NCI-H1105 (cell line): ENCODE measurements at places on chromosomes 5 and 9.

DNA sequence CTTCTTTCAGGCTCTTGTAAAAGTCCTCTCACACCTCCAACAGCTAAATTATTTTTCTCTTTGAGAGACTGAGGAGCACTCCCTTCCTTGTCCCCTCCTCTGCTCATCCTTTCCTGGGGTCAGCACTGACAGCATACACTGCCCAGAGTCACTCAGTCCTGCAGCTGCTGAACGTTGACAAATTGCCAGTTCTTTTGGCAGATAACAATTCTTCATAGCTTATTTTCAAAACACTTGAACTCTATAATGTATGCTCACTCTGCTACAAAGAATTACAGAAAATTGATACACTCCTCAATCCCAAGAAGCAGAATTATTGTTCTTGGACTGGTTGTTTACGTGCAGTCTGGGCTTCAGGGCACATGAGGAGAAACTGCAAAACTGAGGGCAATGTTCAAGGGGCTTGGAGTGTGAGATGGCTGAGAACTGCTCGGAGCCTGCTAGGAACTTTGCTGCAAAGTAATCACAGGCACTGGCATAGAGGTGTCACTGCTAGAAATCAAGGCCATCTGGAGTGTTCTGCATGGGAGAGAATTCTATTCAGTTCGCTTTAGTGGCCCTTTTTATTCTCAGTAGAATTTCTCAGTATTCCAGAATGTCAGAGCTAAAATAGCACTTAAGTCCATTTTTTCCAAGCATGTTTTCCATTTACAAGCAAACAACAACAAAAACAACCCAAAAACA lies 96.4 kb upstream of the SPOCK1 start:
- DNase-seq = peak; percentile 30

- no peak for DNase-seq
Observed at GRCh38 chr9:135040892-135041291, 46.6 kb upstream of the OLFM1 start.

GRCh38 chr9:7369384-7369821 lies 430.2 kb downstream of the DMAC1 start:
- no peak for DNase-seq

DNA sequence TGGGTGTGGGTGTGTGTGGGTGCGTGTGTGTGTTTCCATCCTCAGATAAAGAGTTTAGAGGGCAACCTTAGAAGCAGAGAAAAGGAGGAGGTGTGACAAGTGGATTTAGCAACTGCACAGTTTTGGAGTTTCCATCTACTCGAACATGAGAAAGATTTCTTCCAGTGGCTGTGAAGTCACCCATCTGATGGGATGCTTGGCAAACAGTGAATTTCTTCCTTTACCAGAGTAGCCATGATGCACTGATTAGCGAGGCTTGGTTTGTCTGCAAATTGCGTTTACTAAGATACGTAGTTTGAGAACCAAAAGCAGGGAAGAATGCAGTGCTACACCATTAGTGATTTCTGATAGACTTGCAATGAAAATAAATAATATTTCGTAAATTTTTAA lies 791 bp upstream of the STARD4 start:
- DNase-seq = no peak

GRCh38 chr5:125928663-125929062 lies 494.5 kb upstream of the GRAMD2B start:
- DNase-seq = no peak

- DNase-seq = no peak
Observed at GRCh38 chr9:93301911-93302541, 118.1 kb downstream of the WNK2 start.

DNA sequence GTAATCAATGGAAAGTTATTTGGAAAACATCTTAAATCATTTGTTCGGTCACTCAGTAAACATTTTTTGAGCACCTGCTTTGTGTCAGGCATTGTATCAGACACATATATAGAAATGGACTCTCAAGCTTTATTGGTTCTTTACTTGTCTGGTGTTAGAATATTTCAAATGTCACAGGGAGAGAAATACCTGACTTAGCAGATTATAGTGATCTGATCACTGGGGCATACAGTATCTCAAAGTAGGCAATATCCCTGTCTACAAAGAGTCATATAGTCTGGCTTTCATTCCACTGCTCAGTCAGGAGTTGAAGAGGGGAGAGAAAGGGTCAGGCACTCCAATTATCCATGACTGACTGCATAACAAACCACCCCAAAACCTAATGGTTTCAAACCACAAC lies 30.2 kb downstream of the ENTREP1 start:
- no peak for DNase-seq

DNA sequence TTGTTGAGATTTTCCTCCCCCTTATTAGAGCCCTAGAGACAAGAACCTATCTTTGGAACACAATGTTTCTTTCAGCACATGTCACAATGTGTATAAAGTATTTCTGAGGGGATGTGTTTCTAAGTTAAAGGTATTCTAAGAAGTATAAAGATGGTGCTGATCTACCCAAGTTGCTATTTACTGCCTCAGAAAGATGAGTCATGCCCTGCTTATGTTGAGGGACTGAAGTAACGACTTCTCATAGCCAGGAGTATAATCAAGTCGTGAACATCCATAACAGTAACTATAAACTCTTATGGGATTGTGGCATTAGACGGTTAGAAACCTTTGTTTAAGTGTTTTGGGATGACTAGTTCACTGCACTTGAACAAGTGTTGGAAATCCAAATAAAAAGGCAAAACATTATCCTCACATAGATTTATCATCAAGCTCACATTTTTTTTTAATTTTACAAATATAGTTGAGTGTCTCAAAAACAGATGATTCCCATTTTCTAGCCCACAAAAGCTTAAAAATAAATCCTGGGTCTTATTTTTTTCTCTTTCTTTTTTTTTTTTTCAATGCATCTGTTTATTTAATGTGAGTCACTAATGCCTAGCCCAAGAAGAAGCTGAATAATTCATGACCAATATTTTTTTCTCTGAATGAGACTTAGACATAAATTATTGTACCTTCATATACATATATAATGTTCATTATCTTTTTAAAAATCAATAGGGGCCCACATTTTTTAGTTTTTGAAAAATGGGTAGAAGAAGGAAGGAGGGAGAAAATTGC lies 12.2 kb upstream of the TMEM252 start:
- no peak for DNase-seq

DNA sequence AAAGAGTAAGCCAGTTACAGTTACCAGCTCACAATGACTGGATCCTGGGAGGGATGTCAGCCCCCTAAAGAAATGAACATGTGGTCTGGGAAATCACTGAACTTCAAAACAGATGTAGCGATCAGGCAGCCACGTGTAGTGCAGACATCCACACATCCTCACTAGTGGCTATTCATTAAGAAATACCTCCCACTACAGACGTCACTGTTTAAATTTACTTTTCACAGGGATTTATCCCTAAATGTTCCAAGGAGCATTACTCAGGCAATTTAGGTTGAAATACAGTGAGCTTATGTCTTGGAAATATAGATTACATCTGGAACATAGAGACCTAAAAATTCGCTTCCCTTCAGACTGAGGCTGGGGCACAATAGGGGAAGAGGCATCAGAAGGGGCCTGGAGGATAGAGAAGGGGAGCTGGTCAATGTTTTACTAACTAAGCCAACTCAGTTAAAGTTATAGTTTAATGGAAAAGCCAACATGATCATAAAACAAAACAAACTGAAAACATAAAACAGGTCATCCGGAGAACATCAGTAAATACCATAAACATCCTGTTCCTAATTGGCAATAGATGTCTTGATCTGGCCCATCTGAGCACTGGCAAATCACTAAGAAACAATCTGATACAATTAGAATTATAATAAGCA lies 92.3 kb downstream of the FANCC start:
- no peak for DNase-seq

- DNase-seq = no peak
Observed at GRCh38 chr5:176723440-176723839, 76.2 kb downstream of the TSPAN17 start.

- DNase-seq = no peak
Observed at GRCh38 chr5:8227112-8227511, 358.2 kb downstream of the MTRR start.

DNA sequence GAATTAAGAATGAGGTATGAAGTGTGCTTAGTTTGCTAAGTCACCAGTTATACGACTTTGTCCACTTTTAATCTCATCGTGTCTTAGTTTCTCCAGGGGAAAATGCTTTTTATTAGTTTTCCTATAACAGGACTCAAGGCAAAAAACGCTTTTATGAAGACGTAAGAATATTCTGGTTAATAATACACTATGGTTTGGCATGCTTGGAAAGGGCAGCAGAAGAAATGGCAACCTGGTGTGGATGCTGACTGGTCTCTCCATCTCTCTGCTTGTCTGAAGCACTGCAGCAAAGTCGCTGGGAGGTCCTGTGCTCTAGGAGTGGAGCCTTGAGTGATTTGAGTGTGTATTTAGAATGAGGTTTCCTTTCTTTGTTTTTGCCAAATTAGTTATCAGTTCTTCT lies 78.8 kb downstream of the ZSWIM6 start:
- DNase-seq = no peak

DNA sequence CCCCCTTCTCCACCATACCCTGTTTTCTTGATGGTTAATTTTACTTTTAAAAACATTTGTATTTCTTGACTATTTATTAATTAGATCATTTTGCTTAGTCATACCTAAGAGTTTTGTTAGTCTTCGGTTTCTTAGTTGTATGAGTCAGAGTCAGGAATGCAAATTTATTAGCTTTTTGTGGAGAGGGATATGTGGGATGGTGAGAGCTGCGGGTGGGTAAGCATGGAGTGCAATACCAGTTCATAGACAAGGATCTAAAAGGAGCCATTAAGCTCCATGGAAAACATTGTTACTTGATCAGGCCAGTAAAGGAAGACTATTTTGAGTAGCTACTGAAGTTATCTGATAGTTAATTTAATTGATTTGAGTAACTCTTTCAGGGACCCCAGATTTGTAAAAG lies 77.5 kb downstream of the ZSWIM6 start:
- DNase-seq = no peak

GRCh38 chr5:856531-857425 lies 6.0 kb upstream of the ZDHHC11 start:
- no peak for DNase-seq

DNA sequence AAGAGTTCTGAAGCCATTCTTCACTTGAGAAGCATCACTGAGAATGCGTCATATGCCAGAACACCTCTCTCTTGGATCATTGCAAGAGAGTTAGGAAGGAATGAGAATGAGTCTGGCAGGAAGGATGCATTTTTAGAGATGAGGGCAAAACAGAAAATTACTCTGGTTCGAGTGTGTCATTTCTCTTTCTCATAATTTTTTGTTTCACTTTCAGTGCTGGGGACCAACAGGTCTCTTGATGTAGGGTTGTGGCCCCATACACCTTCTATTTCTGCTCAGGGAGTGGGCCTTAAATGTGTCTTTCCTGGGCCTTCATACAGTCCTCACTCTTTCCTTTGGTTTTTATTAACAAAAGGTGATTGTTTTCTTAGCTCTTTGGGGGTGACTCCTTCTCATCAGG lies 302.4 kb downstream of the NR3C1 start:
- no peak for DNase-seq

GRCh38 chr9:137317021-137317717 lies 15.1 kb upstream of the NRARP start:
- DNase-seq = no peak

DNA sequence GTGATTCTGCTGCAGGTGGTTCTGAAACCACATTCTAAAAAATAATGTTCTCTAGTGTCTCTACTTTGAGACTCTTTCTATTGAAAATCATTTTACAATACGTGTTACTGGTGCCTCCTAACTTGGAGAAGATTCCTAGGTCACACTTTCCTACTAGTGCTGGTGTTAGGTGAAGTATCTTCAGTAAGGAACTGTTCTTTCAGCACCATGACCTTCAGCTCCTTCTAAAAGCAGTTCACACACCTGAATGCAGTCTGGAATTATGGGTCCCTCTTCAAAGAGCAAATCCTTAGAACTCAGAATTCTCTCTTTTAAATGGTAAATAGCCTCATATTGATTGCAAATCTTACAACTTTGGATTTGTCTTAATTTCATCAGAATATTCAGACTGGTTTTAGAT lies 10.6 kb upstream of the DPYSL3 start:
- DNase-seq = no peak

DNA sequence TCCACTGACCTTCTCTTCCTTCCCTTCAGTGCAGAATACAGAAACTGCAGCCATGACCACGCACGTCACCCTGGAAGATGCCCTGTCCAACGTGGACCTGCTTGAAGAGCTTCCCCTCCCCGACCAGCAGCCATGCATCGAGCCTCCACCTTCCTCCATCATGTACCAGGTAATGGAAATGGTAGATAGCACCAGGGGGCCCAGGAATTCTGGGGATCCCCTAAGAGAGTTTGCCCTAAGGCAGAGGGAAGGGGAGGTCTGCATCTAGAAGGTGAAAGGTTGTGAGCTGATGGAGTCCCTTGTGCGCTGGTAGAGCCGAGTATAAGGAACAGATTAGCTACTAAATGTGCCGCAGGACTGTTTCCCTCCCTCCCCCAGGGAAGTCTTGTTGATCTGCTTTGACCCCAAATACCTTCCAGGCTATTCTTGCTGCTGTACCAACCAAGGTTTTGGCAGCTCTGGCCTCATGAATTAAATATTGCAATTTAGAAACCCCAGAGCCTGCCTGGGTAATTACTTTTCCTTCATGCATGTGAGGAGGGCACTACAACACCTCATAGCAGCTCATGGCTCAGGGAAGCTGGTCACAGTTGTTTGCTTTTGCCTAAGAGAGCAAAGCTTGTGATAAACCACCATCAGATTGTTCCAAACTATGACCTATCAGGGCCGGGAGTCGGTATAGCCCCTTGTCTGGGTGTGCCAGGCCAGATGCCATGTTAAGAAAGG lies 19.6 kb downstream of the CYFIP2 start:
- DNase-seq = no peak

DNA sequence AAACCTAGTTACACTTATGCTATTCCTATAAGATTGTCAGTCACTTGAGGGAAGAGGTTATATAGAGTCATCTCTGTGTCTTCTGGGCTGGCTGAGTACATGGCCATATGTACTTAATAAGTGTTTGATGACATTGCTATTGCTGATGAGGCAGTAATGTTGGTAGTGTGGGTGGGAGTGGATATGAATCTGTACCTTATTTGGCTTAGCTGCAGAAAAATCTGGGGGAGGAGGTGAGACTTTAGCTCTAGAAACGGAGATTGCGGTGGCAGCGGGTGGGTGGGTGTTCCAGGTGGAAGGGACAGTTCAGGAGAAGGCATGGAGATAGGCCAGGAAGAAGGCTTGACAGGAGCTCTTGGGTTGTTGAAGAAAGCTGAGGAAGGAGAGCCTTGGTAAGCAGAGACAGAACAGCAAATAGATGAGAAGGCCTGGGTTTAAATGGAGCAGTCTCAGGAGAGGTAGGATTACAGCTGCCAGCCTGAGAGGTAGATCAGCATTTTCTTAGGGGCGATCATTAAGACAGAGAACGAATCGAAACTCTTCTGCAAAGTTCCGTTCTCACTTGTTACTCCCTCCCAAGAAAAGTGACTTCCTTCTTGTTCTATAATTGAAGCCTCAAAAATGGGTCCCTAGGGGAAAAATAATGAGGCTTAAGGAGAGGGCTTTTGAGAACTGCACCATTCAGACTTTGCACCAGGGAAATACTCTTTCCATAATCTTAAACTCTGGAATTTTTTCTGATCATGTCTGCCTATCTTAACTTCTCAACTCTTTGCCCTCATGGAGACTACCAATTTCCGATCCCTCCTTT lies 160.5 kb downstream of the UNC13B start:
- no peak for DNase-seq

- DNase-seq = no peak
Observed at GRCh38 chr5:1720396-1721110, 79.1 kb downstream of the MRPL36 start.

- DNase-seq = no peak
Observed at GRCh38 chr9:18596920-18597319, 123.0 kb downstream of the ADAMTSL1 start.

- no peak for DNase-seq
Observed at GRCh38 chr5:54630738-54631359, 113.3 kb downstream of the SNX18 start.
